ENCODE measurements at places on chromosomes 3 and 15.

- DNase-seq: no peak
These were observed 126.8 kb downstream of the DLG1 start for GRCh38 chr3:197171481-197172067.

GRCh38 chr15:78837543-78837942, 26.3 kb upstream of the ADAMTS7 start:
- DNase-seq: no peak

- DNase-seq: no peak
These were observed 157.5 kb downstream of the MEGF11 start for GRCh38 chr15:66095871-66096687.

- DNase-seq: no peak
These were observed 360.2 kb downstream of the MAGI1 start for GRCh38 chr3:65678516-65678915.

- no peak for DNase-seq
These were observed 31.4 kb upstream of the MANF start for GRCh38 chr3:51353691-51354090.

- no peak for DNase-seq
These were observed 175.4 kb upstream of the TP63 start for GRCh38 chr3:189455641-189456417.

GRCh38 chr15:69604072-69604411, 151.4 kb downstream of the RPLP1 start:
- DNase-seq: no peak

- no peak for DNase-seq
These were observed 3.6 kb downstream of the CEP19 start for GRCh38 chr3:196708467-196708866.

DNA sequence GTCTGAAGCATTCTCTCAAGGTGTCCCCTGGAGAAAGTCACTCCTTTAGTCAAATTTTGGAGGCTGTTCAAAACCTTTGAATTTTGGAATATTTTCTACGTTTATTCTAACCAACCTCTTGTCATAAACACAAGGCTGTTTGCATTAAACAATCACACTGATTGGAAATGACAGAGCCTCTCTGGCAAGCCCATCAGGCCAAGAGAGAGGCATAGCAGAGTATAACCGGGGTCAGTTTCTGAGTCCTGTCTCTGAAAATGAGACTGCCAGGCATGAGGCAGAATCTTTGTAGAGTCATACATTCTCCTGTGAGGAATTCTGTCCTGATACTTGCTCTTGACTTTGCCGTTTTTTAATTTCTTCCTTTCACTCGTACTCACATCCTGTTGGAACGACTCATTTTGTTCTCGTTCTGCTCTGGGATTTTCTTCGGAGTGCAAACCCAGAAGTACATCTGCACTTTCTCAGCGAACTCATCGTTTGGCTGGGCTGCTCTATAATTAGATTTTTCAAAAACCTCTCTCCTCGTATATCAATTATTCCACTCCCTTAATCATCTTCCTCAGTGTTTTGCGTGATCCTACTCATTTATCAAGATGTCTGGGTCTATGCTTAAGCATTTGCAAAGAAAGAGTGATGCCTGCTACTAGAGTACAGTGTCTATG, 114.2 kb downstream of the AGBL1 start:
- no peak for DNase-seq

GRCh38 chr15:83516935-83517334, 69.8 kb downstream of the SH3GL3 start:
- DNase-seq: no peak

Measured in activated T-helper 1 cell treated with anti-CD3 and anti-CD28 coated beads, Interleukin-2, amount 50 U/mL, for 16 hours (primary cell).